ENCODE measurements at places on chromosomes 7 and 10.

- peak; percentile 84 for DNase-seq
Measured at GRCh38 chr7:102077081-102077480, 209.6 kb upstream of the SH2B2 start.

- DNase-seq, result no peak
Measured at GRCh38 chr10:116985611-116986010, 19.4 kb downstream of the SHTN1 start.

GRCh38 chr7:192701-193480 lies 520 bp downstream of the FAM20C start:
- DNase-seq, result no peak

DNA sequence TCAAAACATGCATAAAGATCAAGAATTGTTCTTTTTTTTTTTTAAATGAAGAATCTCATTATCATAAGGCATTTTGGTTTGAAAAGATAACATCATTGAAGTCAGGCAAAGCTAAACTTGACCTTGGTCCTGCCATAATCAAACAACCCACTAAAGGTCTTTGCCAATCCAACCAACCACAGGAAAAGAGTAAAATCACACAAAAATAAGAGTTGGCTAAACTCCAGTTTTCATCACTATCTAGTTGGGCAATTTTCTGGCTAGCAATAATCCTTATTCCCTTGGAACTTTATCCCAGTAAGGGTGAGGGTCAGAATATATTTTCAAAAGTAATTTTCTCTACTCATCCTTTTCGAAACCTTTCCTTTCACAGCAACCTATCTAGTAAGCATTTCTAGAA lies 62.4 kb downstream of the HIBADH start:
- DNase-seq, result no peak

DNA sequence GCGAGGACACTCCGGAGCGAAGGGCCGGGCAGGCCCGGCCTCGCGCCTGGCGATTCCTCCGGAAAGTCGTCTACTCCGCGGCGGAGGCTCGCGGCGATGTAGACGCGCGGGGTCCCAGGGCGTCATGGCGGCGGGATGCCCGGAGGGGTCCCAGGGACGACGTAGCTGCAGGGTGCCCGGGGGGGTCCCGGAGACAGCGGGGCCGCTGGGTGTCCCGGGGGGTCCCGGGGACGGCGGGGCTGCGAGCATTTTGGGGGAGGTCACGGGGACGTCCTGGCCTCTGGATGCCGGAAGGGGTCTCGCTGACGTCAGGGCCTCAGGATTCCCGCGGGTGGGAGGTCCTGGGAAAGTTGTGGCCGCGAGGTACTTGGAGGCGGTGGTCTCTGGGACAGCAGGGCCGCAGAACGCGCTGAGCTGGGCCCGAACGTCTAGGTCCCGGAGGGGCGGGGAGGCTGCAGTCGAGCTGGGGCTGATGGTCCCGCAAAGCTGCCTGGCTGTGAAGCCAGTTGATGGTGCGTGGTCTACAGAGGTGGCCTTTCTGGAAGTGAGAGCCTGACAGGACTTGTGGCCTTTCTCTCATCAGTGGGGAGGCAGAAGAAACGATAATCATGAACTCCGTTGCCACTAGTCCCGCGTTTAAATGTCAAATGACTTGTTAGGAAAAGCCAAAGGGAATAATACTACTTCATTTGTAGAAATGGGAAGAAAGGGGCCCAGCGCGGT lies 637 bp downstream of the HSPA14 start:
- peak; percentile 66 for DNase-seq

- no peak for DNase-seq
Measured at GRCh38 chr10:87511526-87511925, 6.8 kb downstream of the MINPP1 start.

- DNase-seq, result no peak
Measured at GRCh38 chr7:94778711-94779459, 123.0 kb upstream of the SGCE start.

- no peak for DNase-seq
Measured at GRCh38 chr7:107891636-107892366, 818 bp downstream of the DLD start.

All from H9 (cell line).